ENCODE measurements at places on chromosomes 11 and 22. TPM values are rescaled to one million over a fixed set of nuclear protein-coding genes. Genes with fewer than 3 reads are reported as not detected.

MS4A3 gene
- not detected for total RNA-seq

GAL gene
- total RNA-seq, result not detected

CCDC87 gene
- 0.08 TPM for total RNA-seq

SAA4 gene
- not detected for total RNA-seq

SLC6A5 gene
- total RNA-seq, result not detected

NCF4 gene
- total RNA-seq, result not detected

SERPINH1 gene
- 21.5 TPM for total RNA-seq

FGF3 gene
- not detected for total RNA-seq

TSPAN32 gene
- total RNA-seq, result not detected

OR5T1 gene
- total RNA-seq, result not detected

CD3G gene
- not detected for total RNA-seq

OR5P2 gene
- not detected for total RNA-seq

IGSF22 gene
- not detected for total RNA-seq

ANKK1 gene
- total RNA-seq, result not detected

CBX7 gene
- total RNA-seq, result 2.7 TPM

TP53AIP1 gene
- 0.13 TPM for total RNA-seq

GRM5 gene
- total RNA-seq, result 0.05 TPM

KRTAP5-1 gene
- not detected for total RNA-seq

LRRC74B gene
- total RNA-seq, result not detected

MYEOV gene
- total RNA-seq, result 0.11 TPM

PRAME gene
- total RNA-seq, result 323 TPM

IGSF9B gene
- total RNA-seq, result 1.4 TPM

OSBPL5 gene
- 11.7 TPM for total RNA-seq

CECR2 gene
- total RNA-seq, result 4.8 TPM

XKR3 gene
- total RNA-seq, result 1.9 TPM

FLRT1 gene
- not detected for total RNA-seq
